NCI-H2171 treated with DMSO at 0.1 percent for 48 hours (cell line): ENCODE measurements at places on chromosomes 5 and 9.

GRCh38 chr5:138625134-138625533 lies 49.9 kb upstream of the HSPA9 start:
- no peak for DNase-seq

DNA sequence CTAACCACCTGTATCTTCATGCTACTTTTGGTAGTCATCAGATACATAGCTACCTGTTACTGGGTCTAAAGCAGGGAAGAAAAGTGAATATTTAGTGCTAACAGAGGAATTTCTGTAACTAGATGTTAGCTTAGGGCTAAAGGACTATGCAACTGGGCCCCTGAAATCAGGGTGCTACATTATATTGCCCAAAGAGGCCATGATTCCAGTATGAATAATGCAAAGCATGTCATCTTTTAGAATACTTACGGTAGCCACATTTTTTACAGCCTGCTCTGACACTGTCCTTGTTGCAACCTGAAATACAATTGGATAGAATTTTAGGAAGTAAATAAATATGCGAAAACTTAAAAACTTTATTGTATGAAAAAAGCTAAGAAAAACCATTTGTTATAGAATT lies 14.4 kb downstream of the SREK1IP1 start:
- DNase-seq = no peak

DNA sequence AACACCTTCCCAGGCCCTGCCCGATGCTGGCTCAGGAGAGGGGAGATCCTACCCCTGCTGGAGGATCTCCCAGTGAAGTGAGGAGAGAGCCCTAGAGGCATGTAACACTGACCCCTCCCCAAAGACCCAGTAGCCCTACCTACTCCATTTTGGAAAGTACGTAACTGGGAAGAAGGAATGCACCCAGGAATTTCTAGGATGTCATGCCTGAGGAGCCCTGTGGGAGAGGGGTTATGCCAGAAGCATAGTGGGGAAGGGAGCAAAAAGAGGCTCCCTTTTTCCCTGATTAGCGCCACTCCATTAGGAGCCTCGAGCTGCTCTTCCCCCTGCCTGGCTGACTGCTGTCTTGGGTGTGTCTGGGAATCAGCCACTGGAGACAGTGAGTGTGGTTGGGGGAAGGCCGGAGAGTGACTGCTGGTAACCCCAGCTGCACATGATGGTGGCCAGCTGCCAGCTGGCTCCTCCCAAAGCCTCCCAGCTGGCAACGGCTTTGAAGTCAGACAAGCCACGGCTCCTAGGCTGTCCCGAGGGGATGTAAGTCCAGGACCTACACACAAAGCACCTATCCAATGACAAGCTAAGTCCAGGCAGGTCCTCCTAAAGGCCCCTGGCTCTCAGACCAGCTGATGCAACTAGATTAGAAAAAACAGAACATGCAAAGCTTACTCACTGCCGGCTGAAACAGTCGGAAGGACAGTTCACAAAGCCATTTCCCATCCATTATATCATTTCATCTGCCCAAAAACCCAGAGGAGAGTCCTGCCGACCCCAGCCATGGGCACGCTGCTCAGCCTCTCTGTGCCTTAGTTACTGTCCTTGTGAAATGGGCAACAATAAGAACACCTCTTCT lies 136.5 kb upstream of the ABCA1 start:
- peak; percentile 93 for DNase-seq

GRCh38 chr9:76316069-76316468 lies 78.2 kb downstream of the RFK start:
- DNase-seq = no peak

DNA sequence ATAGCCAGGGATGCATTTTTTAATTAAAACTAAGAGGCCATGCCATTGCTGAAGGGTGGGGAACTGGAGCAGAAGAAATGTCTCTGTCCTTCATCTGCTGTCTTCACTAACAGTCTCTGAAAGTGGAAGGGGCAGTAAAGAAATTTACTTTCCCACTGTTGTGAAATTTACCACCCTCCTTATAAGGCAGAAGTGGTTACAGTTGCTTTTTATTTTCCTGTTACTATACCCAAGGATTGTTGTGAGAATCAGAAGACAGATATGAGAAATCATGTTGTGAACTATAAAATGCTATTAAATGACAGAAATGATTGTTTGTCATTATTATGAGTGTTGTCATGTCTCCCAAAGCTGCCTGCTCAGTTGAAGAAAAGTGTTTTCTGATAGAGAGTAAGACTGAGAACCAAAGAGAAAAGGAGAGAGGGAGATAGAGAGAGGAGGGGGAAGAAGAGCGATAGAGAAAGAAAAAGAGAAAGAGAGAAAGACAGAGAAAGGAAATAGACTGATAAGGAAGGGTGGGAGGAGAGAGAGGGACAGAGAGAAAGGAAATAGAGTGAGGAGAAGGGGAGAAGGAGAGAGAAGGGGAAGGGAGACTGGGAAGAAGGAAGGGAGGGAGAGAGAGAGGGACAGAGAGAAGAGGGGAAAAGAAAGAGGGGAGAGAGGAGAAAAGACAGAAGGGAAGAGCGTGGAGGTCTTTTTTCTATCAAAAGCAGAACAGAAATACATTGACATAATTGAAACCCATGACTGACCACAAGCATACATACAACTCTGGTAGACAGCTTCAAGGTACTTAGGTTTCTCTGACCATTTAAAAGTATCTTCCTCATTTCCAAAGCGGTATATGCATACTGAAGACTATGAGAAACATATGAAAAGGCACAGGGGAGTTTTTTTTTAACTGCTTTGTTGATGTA lies 22.5 kb downstream of the SEC61B start:
- no peak for DNase-seq

DNA sequence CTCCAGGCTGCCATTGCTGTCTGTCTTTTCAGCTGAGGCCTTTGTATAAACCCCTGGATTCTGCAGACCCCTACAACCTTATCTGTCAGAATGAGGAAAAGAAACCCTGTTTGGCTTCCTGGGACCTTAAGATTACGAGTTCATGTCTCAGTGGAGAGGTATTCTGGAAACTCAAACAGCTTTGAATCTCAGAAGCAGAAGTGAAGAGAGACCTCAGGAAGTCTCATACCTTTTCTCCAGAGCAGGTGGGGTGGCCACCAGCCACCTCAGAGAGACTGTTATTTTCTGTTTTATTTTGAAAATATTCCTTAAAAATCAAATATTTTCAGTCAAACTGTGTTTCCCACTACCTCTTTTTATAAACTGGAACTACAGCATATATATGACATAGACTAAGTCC lies 457.5 kb downstream of the TMEM232 start:
- no peak for DNase-seq

GRCh38 chr5:107314330-107314729 lies 356.4 kb downstream of the EFNA5 start:
- DNase-seq = no peak

GRCh38 chr5:162068412-162068811 lies 839 bp downstream of the GABRG2 start:
- DNase-seq = no peak

DNA sequence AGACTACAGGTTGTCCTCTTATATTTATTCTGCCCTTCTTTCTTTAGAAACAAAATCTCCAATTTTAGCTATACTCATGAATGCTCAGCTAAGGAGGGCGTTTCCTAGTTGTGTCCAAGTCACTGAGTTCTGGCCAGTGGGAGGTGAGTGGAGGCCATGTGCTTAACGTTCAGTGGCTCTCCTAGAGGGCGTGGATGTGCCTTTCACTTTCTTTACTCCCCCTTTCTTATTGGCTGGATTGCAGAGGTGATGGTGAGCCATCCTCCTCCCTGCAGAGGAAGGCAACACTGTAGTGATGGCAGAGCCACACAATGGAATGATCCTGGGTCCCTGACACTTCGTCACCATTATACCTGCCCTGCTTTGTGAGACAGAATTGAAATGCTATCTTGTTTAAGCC lies 54.6 kb downstream of the ALG2 start:
- DNase-seq = no peak

- DNase-seq = no peak
Observed at GRCh38 chr5:146785065-146785464, 93.5 kb downstream of the PPP2R2B start.

DNA sequence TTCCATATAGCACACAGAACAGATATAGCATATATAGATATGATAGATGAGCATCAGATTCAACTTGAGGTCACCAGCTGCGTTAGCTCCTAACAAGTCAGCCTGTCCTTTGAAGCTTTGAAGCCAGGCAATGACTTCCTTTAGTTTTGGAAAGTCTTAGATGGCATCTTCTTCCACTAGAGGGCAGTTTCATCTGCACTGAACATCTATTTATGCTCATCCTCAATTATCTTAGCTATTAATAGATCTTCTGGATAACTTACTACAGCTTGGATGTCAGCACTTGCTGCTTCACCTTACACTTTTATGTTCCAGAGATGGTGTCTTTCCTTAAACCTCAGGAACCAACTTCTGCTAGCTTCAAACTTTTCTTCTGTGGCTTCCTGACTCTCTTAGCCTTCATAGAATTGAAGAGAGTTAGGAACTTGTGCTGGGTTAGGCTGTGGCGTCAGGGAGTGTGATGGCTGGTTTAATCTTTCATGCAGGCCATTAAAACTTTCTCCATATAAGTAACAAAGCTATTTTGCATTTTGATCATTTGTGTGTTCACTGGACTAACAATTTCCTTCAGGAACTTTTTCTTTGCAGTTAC lies 1401.4 kb downstream of the EFNA5 start:
- DNase-seq = no peak

DNA sequence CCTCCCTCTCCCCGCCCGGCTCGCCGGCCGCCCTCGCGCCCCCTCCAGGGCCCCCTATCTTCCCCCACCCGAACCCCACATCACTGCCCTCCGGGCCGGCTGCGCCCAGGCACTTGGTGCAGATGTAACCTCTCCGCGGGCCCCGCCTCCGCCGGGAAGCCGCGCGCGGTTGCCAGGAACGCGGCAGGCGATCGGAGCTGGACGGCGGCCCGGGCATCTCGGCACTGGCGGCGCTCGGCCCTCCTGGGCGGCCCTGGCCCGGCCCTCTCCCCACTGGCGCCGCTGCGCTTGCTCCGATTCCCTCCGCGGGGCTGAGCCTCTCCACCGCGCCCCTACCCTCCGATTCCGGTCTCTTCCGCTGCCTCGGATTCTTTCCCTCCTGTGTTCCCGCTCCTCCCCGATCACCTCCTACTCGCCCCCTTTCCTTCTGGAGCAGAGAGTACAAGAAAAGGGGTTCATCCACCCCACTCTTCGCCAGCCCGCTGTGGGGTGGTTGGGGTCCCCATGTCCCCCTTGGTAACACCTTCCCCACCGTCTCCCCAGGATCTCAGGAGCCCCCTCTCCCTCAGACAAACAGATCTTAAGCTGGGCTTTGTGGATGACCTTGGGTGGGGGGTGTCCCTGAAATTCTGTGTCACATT lies 70.6 kb downstream of the C9orf50 start:
- no peak for DNase-seq

- no peak for DNase-seq
Observed at GRCh38 chr9:27722866-27723265, 149.6 kb upstream of the C9orf72 start.
